ENCODE measurements at places on chromosomes 2 and 18. TPM values are rescaled to one million over a fixed set of nuclear protein-coding genes. Genes with fewer than 3 reads are reported as not detected.

DNA sequence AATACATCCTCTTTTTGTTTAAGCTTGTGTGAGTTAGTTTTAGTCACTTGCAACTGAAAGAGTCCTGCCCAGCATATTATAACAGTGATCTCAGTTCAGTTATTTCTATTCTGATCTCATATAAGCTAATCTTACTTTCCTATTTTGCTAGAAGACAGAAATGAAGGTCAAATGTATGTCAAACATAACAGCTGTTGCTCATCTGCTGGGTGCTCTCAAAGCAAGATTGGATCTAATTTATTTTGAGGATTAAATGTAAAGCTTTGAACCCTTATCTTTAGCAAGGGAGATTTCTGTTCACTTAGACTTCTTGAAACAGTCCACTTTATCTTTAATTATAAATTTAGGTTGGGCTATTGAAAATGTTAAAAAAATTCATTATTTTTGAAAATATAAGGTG is 31.2 kb downstream of the CRYGD start:
- DNase-seq, result no peak

Gene C2orf72
- 0.42 TPM for total RNA-seq

DNA sequence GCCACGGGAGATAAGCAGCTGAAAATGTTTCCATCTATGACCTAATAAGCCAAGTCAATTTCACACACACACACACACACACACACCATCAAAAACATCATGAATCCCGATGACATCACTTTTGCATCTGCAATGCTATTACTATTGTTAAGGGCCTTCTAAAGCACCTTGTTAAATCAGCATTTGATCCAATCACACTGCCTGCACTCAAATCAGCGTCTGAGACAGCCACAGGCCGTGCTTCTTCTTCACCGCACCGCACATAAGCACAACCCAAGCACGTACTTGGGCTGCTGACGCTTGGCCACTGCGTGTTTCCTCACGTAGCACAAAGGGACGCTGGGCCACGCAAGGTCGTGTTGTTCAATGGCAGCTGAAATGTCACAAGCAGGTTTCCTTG is 15.8 kb upstream of the MTCL1 start:
- DNase-seq, result no peak

Gene CCDC68
- 5.4 TPM for total RNA-seq

DNA sequence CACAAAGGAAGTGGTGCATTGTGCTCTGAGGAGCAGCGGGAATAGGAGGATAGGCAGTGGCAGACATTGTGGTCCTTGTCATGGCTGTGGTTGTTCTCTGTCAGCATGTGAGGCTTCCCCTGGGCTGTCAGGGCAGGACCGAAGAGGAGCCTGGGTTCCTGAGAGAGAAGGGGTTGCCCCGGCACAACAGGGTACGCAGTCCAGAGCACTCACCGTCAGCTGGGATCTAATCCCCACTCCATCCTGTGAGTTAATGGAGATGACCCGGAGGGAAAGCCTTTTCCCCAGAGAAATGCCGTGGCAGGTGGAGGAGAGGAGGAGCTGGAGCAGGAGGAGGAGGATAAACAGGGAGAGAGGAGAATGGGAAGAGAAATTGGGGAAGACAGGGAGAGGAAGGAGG is 396.7 kb upstream of the HS6ST1 start:
- DNase-seq, result no peak

- DNase-seq, result peak; percentile 38
These were observed 8.0 kb downstream of the PDCD1 start for GRCh38 chr2:241850544-241851324.

DNA sequence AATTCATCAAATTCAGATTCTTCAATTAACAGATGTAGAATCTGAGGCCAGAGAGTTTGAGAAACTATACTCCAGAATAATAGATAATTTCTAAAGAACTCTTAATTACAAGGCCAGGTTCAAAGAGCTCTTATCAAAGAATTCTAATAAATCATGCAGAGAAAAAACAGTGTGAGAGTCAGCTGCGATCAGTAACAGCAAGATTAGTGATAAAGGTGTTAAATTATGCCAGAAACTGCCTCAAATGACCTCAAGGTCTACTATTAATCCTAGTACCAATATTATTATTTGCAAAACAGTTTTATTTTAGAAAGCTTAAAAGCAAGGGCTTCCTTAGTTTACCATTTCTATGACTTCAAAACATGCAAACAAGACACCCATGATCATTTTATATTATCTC is 215.3 kb downstream of the GCA start:
- no peak for DNase-seq

GRCh38 chr2:235727174-235727573 is 233.3 kb downstream of the AGAP1 start:
- DNase-seq, result no peak

DNA sequence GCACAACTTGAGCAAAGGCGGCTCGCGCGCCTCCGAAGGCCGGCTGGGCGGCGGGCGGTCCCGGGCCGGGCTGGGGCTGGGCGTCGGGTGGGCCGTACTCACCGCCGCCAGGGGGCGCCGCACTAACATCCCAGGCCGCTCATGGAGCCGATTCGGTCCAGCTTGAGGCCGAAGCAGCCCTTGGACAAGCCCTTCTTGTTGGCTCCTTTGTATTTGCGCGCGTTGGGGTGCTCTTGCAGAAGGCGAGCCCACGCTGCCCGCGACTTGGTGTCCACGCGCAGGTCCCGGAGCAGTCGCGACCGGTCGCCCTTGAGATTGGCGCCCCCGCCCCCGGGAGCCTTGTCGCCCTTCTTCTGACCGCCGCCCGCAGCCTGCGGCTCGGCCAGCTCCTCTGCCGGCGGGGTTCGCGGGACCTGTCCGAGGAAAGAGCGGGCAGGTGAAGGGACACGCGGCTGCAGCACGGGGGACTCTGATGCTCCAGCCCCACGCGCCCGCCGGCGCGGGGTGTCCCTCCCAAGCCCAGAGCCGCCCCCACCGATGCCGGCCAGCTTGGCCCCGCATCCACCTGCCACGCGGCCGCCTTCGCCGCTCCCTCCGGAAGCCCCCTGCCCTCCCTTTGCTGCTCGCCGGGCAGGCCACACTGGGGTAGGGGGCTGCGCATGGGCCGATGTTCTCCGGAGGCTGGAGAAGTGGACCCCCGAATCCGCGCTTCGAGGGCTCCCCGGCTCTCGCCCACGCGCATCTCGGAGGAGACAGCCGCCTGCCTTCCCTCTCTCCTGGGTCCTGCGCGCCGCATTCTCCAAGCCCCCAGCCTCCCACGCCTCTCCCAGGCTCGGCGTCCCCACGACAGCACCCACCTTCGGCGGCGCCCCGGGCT is 655 bp downstream of the NPPC start:
- peak; percentile 94 for DNase-seq

Gene LAMA3
- total RNA-seq, result 3.6 TPM

Gene UGT1A8
- total RNA-seq, result not detected

Gene STPG4
- 0.20 TPM for total RNA-seq

Gene MXD1
- total RNA-seq, result 7.9 TPM

DNA sequence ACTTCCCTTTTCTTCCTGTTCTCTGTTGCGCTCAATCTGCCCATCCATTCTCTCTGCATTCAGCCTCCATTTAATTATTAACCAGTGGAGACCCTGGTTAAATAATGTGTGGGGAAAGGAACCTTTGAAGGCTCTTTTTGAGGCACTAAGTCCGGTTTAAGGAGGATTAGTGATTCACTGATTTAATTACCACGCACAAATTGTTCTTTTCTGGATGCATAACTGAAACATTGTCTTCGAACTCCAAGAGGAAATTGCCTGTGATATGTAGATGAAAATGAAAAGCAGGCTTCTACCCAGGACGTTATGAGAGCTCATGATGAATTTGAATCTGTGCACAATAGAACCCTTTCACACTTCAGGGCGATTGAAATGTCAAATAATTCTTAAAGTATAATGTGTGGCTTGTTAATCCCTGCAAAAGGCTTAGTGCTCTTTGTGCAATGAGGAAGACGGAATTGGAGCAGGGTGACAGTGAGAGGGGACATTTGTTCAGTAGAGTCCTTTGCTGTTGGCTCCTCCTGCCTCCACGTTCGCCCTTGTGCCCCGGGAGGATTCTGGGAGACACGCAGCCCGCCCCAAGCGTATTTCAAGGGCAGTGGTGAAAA is 51.1 kb upstream of the ZNF236 start:
- DNase-seq, result no peak

DNA sequence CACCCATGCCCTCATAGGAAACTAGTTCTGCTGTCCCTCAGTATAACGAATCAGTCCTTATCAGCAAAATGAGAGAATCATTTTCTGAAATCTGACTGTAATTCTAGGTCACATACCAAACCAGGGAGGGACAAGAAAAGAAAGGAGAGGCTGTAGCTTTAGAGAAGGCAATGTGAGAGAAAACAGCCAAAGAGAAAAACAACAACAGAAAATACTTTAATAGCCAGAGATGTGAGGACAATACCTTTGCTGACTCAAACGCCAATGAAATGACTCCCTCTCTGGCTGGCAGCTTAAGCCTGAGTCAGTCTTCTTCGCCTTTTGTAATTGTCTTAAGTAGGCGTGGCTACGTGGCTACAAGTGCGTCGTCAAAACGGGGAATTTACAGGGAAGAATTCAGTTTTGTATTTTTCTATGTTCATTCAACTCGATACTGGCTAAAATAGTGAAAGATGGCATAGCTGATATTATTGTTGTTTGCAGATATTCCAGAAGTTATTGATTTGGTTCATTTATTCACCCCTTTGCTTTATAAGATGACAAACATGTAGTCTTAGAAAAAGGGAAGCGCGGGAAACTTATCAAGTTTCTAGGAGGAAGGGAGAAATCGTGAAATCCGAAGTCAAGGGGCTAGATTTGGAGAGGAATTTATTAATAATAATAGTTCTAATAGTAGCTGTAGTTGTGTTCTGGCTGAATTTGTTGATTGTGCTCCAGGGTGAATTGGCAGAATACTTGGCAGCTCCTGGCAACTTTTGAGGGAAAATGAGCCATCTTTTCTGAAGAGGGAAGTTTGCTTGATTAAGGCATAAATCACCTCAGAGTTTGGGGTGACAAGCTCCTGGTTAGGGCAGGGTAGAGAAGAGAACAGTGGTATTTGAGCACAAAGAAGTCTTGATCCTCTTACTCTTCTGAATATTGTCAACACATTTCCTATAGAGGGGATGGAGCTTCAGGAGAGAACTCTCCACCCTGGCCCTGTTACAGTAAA is at the start of gene IL1A:
Gene IL1A, minus strand, starts transcription at position 295 of the 991 bp plus-strand sequence. CDS start 723 bp downstream, outside the sequence.
- no peak for DNase-seq

DNA sequence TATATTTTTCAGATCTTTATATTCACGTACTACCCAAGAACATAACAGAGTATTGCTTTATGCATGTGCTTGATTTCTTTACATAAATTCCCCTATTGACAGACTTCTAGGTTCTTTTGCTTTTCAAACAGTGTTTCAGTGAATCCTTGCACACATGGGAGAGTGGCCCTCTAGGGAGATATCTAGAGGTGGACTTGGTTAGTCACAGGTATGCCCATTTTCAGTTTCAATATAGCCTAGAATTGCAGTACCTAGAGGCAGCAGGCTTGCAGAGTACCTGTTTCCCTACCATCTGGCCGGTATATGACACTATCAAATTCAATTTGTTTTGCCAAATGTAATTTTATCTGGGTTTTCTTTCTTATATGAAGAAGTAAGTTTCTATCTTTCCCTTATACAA is 36.8 kb downstream of the EML6 start:
- no peak for DNase-seq

DNA sequence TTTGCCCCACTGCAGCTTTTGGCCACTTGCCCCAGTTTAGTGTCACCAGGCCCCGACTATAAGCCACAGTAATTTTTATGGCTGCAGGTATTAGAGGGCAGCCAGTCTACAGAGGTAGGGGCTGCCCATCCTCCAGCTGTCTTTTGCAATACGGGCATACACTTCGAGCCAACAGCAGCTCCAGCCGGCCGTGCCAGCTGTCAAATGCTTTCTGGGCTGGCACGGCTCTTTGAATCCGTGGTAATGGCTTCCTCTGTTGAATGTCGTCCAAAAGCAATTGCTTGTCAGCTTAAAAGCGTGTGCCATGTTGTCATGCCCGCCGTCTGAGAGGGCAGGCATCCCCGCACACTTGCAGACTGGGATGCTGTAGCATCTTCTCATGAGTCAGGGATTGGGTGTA is 41.3 kb downstream of the BCL2L11 start:
- DNase-seq, result peak; percentile 82

DNA sequence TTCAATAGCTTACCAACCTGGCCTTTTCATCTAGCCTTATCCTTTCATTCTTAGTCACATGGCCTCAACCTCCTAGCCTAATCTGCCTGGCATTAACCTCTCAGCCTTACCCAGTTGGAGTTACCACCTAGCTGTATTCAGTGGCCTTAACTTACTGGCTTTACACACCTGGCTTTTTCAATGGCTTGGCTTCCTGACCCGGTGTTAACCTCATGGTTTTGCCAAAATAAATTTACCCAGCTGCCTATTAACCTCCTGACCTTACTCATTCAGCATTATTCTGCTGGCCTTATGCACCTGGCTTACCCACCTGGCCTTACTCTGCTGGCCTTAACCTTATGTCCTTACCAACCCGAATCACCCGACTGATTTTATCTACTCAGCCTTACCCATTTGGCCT is 135.5 kb upstream of the ZSWIM2 start:
- DNase-seq, result no peak

GRCh38 chr18:31652357-31652756 is 32.0 kb downstream of the B4GALT6 start:
- no peak for DNase-seq

DNA sequence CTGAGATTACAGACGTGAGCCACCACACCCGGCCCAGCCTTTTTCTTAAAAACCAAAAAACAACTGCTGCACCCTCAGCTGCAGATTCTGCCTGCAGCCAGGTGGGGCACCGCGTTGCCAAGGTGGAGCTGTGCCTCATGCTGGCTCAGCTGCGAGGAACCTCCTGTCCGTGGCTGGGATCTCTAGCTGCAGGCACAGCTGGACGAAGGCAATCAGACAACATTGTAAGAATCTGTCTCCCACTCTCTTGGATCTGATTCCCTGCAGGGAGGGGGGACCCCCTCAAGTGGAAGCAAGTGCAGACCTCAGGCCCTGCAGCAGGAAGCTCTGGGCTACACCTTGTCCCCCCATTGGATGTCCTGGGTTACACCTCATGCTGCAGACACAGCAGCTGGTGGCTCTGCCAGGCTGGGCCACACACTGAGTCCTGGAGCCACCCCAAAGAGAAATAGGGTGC is 24.1 kb downstream of the CIDEA start:
- no peak for DNase-seq

DNA sequence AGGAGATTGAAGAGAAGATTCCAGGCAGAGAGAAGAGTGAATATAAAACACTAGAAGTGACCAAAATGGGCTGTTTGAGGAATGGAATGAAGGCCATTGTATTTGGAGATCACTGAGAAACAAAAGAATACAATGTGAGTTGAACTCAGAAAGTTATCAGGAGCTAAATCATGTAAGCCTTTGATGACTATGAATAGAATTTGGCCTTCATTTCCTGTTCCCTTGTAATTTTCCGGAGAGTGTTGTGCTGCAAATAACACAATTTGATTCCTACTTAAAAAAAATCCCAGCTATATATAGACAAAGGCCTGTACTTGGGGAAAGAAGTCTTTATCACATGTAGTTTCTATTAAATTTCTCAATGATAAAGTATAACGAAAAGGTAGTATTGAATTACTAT is 33.7 kb upstream of the KYNU start:
- DNase-seq, result no peak

All from right cardiac atrium (tissue), 5 donors.